ENCODE measurements at places on chromosomes 5 and 9. TPM values are rescaled to one million over a fixed set of nuclear protein-coding genes. Genes with fewer than 3 reads are reported as not detected.
A peak's percentile ranks its signal among the peaks of the same experiment; 100 is the strongest.

The CDC14B gene
- total RNA-seq, result 38.1 TPM

DNA sequence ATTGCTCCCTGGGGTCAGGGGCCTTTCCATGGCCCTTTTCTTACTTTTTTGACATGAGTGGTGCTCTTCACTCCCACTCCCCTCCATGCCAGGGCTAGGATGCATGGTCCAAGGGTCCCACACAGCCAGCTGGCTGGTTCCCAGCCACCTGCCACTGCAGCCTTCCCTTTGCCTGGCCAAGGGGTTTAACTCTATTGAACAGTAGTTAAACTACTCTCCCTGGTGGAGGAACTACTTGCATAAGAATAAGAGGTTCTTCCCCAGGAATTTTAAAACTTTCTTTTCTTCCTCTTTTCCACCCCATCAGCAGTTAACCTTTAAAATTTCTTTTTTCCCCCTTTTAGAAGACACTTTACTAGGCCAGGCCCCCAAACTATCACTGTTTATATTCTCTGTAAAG is 1532.8 kb upstream of the ACO1 start:
- DNase-seq, result peak; percentile 2

The DRD1 gene
- not detected for total RNA-seq

The CLINT1 gene
- 58.4 TPM for total RNA-seq

The FRMD3 gene
- total RNA-seq, result 1.8 TPM

DNA sequence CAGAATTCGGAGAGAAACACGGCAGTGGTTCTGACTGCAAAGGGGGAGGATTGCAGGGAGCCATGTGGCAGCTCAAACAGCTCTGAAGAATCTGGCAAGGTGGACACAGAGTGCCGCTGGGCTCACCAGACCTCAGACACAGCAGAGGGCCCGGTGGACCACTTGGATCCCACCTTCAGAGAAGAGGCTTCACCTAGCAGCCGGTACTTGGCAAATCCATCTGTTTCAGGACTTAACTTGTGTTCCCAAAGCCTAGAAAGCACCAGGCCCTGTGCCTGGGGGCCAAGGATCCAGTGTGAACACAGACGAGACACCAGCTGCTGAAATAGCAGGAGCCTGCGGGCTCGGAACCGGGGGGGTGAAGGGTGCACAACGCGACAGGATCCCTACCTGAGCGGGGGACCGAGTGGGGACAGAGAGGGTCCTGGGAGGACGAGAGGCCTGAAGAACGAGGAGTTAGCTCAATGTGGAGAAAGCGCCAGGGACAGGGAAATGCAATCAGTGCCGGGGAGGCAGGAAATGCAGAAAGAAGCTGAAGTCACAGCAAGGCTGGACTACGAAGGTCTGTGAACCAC is 44.6 kb downstream of the BTNL9 start:
- no peak for DNase-seq

The LRRC19 gene
- total RNA-seq, result not detected

DNA sequence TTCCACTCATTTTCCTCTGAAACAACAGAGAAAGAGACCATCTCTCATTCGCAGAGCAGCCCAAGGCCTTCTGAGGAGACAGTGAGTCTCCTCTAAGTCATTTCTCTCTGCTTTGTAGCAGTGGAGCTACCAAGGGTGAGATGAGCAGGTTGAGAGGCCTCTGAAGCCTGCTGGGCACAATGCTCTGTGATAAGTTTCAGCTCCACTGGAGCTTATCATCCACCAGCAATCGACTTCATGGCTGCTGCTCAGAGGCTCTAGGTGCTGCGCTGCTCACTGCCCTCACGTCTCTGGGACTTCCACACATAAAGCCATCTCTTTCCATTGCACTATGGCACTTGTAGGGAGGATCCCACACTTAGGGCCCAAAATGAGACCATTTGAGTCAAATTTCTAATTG is 96.3 kb downstream of the CMYA5 start:
- no peak for DNase-seq

- DNase-seq, result no peak
Measured at GRCh38 chr5:1239505-1240251, 14.5 kb downstream of the SLC6A18 start.

DNA sequence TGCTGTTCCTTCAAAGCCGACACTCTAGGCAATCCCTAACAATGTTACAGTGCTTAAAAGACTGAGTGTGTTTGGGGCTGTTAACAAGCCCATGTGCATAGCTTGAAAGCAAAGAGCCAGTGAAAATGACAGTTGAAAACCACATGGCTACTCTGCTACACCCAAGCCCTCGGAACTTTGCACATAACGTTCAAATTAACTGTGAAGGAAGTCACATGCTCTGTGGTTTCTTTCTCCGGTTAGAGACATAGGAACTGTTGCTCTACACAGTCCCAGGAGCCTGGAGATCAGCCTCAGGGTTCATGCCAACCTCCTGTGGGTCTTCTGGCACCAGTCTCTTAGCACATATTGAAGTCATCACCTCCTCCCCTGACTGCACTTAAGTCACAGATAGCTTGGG is 51.1 kb downstream of the C9orf152 start:
- no peak for DNase-seq

The PCDHGB2 gene
- total RNA-seq, result 2.1 TPM

DNA sequence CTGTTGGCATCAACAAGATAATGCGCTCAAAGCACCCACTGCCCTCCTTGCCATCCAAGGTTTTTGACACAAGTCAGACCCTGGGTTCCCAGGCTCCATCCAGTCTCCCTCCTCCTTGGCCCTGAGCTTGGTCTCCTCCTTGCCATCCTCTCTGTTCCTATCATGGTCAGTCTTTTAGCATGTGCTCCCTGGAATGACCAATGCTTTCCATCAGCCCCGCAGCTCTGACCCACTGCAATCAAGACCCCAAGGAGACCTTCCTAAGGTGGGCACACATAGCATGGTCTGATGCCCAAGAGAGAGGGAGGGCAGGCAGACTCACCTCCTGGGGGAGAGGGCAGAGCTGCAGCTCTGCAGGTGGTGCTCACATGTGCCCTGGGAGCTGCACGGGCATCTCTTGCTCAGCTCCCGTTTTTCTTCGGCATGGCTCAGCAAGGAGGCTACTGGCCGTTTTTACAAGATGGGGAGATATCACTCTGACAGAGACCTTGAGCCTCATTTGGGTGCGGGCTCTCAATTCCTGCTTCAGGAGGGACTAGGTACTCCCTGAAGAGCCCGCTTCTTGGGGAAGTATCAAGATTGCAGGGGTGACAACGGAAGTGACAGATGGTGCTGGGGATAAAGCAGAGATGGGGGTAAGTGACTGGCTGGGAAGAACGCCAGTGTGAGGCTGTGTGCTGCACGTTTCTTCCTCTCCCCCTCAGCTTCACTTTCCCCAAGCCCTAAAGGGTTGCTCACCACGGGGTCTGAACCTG is 3.3 kb downstream of the SEPTIN8 start:
- no peak for DNase-seq

- no peak for DNase-seq
Measured at GRCh38 chr9:3936520-3937235, 363.2 kb downstream of the GLIS3 start.

The IFNA21 gene
- total RNA-seq, result not detected

- no peak for DNase-seq
Measured at GRCh38 chr9:90556897-90557675, 85.5 kb downstream of the DIRAS2 start.

- DNase-seq, result no peak
Measured at GRCh38 chr5:77912721-77913120, 136.6 kb upstream of the TBCA start.

DNA sequence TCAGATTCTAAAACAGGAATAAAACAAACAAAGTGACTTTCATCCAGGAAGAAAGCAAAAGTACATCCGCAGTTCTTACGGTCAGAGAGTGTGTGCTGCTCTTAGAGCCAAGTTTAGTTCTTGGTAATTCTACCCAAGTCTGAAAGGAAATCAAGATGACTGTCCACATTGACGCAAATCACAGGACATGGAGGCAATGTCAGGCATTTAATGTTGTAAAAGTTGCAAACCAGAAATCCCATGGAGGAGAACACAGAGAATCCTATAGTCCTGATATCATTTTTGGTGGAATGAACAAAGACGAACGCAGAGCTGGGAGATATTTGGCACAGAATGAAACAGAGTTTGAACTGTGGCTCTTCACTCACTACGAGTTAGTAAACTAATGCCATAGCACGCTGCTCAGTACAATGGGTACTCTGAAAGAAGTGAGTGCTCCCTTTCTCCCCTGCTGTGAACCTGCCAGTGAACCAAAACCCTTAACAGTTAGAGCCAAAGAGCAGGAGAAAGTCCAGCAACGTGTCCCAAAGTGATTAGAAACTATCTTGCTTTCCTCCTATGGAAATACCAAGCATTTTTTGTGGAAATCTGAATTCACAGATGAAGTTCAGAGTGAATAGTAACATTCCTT is 74.3 kb downstream of the MUSK start:
- peak; percentile 84 for DNase-seq

DNA sequence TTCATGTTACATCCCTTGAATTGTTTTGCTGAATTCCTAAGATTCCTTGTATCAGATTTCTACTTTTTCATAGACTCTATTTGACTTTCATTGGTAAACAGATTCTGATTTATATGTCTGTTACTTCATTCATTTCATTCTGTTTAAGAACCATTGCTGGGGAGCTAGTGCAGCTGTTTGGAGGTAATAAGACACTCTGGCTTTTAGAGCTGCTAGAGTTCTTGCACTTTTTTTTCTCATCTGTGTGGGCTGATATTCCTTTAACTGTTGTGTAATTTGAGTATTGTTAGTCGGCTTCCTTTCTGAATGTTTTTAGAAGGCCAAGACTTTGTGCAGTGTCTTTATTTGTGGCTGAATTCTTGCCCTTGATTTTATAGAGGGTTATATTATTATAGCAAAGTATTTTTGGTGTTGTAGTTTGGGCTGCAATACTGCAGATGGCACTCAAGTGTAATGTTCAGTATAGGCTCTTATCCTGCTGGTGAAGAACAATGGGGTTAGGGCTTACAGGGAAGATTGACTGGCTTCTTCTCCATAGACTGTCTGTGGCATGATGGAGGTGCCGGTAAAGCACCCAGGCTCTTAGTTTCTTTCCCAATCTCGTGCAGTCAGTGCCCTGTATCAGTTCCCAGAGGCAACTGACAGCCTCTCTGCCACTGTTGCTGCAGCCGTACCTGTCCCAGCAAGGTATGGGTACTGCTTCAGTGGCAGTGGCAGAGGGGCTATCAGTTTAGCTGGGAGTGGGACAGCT is 162.2 kb downstream of the OXCT1 start:
- peak; percentile 71 for DNase-seq

- DNase-seq, result peak; percentile 96
Measured at GRCh38 chr5:181243564-181244343, at the start of gene RACK1. RACK1 (minus strand) TSS chr5:181243906; CDS start chr5:181243800, 106 bp downstream.
